ENCODE measurements at places on chromosomes 7 and 10.

- no peak for DNase-seq
These were observed 1.8 kb downstream of the INPP5A start for GRCh38 chr10:132539431-132539839.

DNA sequence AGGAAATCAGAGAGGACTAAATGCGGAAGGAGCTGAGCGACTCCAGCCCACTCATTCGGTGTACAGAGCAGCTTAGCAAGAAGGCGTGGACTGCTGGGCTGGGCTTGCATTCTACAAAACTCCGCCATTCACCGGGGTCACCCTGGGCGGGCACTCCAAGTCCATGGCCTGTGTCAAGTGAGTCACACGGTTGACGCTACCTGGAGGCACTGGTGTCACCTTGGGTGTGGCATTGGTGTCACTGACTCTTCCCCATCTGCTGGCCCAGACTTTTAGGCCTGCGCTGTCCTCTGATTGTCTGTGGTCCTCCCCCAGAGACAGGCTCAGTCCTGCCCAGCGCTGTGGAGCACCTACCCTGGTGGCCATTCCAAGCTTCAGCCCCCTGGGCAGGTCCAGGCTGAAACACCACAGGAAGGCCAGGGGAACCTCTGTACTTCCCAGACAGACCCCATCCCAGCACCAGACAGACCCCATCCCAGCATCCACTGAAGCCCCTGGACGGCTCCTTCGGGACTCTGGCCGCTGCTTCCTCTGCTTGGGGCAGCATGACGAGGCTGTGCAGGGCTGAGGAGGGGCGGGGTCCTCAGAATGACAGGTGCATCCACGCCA lies 30.6 kb upstream of the CNPY1 start:
- DNase-seq: no peak

GRCh38 chr10:94361171-94361794 lies 1.5 kb downstream of the NOC3L start:
- DNase-seq: no peak

DNA sequence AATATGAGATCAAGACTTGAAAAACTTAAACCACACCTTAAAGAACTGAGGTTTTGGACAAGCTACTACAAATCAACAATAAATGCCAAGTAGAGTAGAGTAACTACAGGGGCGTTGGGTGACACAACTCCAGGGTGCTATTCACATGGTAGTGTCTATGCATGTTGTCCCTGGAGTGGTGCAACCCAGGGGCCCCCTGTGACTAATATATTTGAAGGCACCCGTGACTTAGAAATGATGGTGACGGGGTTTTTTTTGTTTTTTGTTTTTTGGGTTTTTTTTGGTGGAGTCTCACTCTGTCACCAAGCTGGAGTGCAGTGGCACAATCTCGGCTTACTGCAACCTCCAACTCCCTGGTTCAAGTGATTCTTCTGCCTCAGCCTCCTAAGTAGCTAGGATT lies 106.9 kb downstream of the FAM107B start:
- no peak for DNase-seq
